ENCODE measurements at places on chromosomes 13 and 19. TPM values are rescaled to one million over a fixed set of nuclear protein-coding genes. Genes with fewer than 3 reads are reported as not detected.

The CLDN10 gene
- total RNA-seq: 3.4 TPM

The TICAM1 gene
- 5.5 TPM for total RNA-seq

The OR4F17 gene
- not detected for total RNA-seq

The DCLK1 gene
- total RNA-seq: 1.7 TPM

The GAS6 gene
- 107 TPM for total RNA-seq

The CASP14 gene
- not detected for total RNA-seq

The GRK1 gene
- total RNA-seq: not detected

The ERCC2 gene
- total RNA-seq: 30.2 TPM

The GPR12 gene
- total RNA-seq: not detected

The FFAR2 gene
- total RNA-seq: not detected

The TEX101 gene
- not detected for total RNA-seq

The SELENOV gene
- not detected for total RNA-seq

The NUP58 gene
- total RNA-seq: 54.7 TPM

The DAND5 gene
- 0.13 TPM for total RNA-seq

The LILRA2 gene
- total RNA-seq: not detected

The C19orf85 gene
- not detected for total RNA-seq

The GIPR gene
- total RNA-seq: 0.52 TPM

The CCDC70 gene
- total RNA-seq: not detected

The RFPL4A gene
- total RNA-seq: not detected

The SHISA7 gene
- total RNA-seq: not detected

The TDRD12 gene
- 0.46 TPM for total RNA-seq

The FPR2 gene
- 0.07 TPM for total RNA-seq

The PLPPR3 gene
- total RNA-seq: 0.30 TPM

The SHC2 gene
- 2.4 TPM for total RNA-seq

The FFAR1 gene
- not detected for total RNA-seq

The C19orf33 gene
- total RNA-seq: not detected

The SLC1A6 gene
- total RNA-seq: not detected

The CD209 gene
- total RNA-seq: not detected

The IGSF23 gene
- total RNA-seq: not detected

Measured in smooth muscle cell of the pulmonary artery (primary cell).